ENCODE measurements at places on chromosomes 2 and 18. TPM values are rescaled to one million over a fixed set of nuclear protein-coding genes. Genes with fewer than 3 reads are reported as not detected.

Gene LYG1
- total RNA-seq, result 0.54 TPM

Gene UGT1A8
- total RNA-seq, result not detected

Gene SGO2
- total RNA-seq, result 58.4 TPM

Gene BOLL
- total RNA-seq, result not detected

Gene MALL
- total RNA-seq, result not detected

Gene CEP76
- total RNA-seq, result 11.9 TPM

Gene HSPD1
- 1,034 TPM for total RNA-seq

Gene INPP1
- total RNA-seq, result 10.2 TPM

Gene KLHL29
- total RNA-seq, result 1.0 TPM

Gene BUB1
- 111 TPM for total RNA-seq

Gene GREB1
- 1.5 TPM for total RNA-seq

Gene RUFY4
- total RNA-seq, result 0.76 TPM

Gene PLGLB1
- 0.45 TPM for total RNA-seq

Gene KCNF1
- not detected for total RNA-seq

Gene RAX
- total RNA-seq, result not detected

Gene TEKT4
- not detected for total RNA-seq

Gene CHRNA1
- not detected for total RNA-seq

Gene KHK
- 6.7 TPM for total RNA-seq

Gene INPP4A
- 46.7 TPM for total RNA-seq

Gene MAL
- 59.2 TPM for total RNA-seq

Gene DSG4
- not detected for total RNA-seq

Gene PIEZO2
- total RNA-seq, result not detected

Gene L3MBTL4
- not detected for total RNA-seq

Gene IL1RL2
- total RNA-seq, result not detected

Gene IWS1
- total RNA-seq, result 53.7 TPM

Gene RGPD6
- total RNA-seq, result 17.5 TPM

Gene TMEFF2
- total RNA-seq, result not detected

Gene LYG2
- total RNA-seq, result not detected

Gene HNRNPLL
- 55.3 TPM for total RNA-seq

Gene BOD1L2
- total RNA-seq, result not detected

Gene TBR1
- not detected for total RNA-seq

Gene HOXD12
- total RNA-seq, result not detected

Gene CROCC2
- not detected for total RNA-seq

Gene INO80C
- 25.9 TPM for total RNA-seq

Gene SATB2
- total RNA-seq, result 0.14 TPM

Gene ADD2
- total RNA-seq, result 24.5 TPM

Gene HMSD
- total RNA-seq, result 1.4 TPM

Gene WDR43
- total RNA-seq, result 129 TPM

Gene COL3A1
- not detected for total RNA-seq

Gene STPG4
- not detected for total RNA-seq

Gene SMAD4
- 68.1 TPM for total RNA-seq

Gene SKOR2
- not detected for total RNA-seq

Gene CRYGC
- total RNA-seq, result not detected

Gene MTERF4
- total RNA-seq, result 36.6 TPM
